ENCODE measurements at places on chromosomes 5 and 9.

DNA sequence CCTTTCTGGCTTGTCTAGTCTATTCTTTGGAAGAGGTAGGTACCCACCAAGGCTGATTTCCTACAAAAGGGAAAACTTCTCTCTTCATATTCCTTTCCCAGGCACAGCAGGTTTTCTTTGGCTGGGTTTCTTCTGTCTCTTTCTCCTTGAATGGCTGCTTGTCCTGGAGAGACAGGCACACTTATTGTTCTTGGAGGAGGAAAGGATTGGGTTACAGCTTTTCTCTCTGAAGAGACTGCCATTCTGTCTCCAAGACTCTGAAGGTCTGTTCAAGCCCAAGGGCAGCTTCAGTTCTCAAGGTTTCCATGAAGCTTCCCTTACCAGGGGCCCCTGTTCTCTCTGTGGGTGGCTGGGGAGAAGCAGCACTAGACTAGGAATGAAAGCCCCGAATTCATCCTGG, 33.9 kb downstream of the ACTBL2 start:
- no peak overlapping the region for H3K4me3 ChIP-seq
- no peak overlapping the region for H3K27ac ChIP-seq
- DNase-seq = no peak
- no peaks in the 10 kb centered on the region for H3K4me1 ChIP-seq
- H3K36me3 ChIP-seq = no peaks in the 10 kb centered on the region
- H3K27me3 ChIP-seq = peaks cover 7% of the 10 kb centered on the region

GRCh38 chr5:95712347-95712958, 18.7 kb upstream of the RHOBTB3 start:
- H3K4me3 ChIP-seq = no peak overlapping the region
- H3K4me1 ChIP-seq = peaks cover 22% of the 10 kb centered on the region
- no peaks in the 10 kb centered on the region for H3K36me3 ChIP-seq

DNA sequence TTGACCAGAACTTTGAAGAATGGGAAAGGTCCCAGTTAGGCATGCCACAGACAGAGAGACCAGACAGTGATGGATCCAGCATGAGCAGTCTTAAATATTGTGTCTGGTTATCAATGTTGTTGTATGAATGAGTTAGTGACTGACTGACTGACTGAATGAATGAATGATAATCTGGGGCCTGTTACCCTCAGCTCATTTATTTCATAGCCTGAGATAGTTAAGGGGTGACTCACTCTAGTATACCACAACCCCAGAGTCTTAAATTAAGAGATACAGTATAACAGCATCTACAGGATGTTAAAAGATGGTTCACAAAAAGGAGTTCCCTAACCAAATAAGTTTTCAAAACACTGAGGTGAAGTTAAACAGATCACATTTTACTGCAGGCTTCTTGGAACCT, 133.5 kb downstream of the SGCD start:
- peaks cover 2% of the 10 kb centered on the region for H3K27me3 ChIP-seq
- H3K4me1 ChIP-seq = no peaks in the 10 kb centered on the region
- no peak overlapping the region for H3K4me3 ChIP-seq
- H3K27ac ChIP-seq = no peak overlapping the region
- H3K36me3 ChIP-seq = no peaks in the 10 kb centered on the region

DNA sequence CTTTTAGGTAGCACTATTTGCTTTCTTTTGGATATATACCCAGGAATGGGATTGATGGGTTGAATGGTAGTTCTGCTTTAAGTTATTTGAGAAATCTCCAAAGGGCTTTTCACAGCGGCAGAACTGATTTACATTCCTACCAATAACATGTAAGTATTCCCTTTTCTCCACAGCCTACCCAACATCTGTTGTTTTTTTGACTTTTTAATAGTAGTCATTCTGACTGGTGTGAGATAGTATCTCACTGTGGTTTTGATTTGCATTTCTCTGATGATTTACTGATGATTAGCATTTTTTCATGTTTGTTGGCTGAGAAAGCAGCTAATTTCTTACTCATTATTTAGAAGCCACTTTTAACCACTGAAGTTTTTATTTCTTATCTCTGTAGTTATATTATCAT, 221.1 kb upstream of the ACTBL2 start:
- H3K36me3 ChIP-seq = no peaks in the 10 kb centered on the region
- no peaks in the 10 kb centered on the region for H3K27me3 ChIP-seq
- H3K27ac ChIP-seq = no peak overlapping the region
- DNase-seq = no peak
- no peak overlapping the region for H3K4me3 ChIP-seq

- no peak for DNase-seq
- peaks cover 92% of the 10 kb centered on the region for H3K36me3 ChIP-seq
- H3K4me3 ChIP-seq = peak overlapping the region; percentile 66
- peak overlapping the region; percentile 100 for H3K27ac ChIP-seq
These were observed 38.8 kb downstream of the SFXN1 start for GRCh38 chr5:175516933-175517823.

- DNase-seq = no peak
- H3K27ac ChIP-seq = no peak overlapping the region
- no peaks in the 10 kb centered on the region for H3K4me1 ChIP-seq
- H3K36me3 ChIP-seq = peaks cover 5% of the 10 kb centered on the region
These were observed 26.6 kb downstream of the PTPDC1 start for GRCh38 chr9:94110821-94111252.

DNA sequence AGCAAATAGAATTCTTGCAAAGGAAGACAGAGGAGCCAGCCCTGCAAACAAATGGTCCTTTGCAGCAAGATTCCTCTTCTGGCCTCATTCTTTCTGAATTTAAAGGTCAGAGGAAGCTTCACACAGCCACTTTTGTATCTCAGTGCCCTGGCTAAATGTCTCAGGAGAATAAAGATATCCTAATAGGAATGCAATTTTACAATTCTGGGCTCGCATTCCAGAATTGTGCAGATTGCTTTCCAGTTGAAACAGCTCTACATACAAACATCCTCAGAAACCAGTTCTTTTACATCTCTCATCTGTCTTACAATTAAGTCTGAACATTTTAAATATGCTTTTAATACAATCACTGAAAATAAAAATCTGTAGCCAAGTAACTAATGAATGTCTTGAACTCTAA, 14.6 kb upstream of the ACOT12 start:
- no peaks in the 10 kb centered on the region for H3K36me3 ChIP-seq
- no peaks in the 10 kb centered on the region for H3K27me3 ChIP-seq
- DNase-seq = no peak
- no peak overlapping the region for H3K27ac ChIP-seq
- H3K4me1 ChIP-seq = peaks cover 3% of the 10 kb centered on the region

DNA sequence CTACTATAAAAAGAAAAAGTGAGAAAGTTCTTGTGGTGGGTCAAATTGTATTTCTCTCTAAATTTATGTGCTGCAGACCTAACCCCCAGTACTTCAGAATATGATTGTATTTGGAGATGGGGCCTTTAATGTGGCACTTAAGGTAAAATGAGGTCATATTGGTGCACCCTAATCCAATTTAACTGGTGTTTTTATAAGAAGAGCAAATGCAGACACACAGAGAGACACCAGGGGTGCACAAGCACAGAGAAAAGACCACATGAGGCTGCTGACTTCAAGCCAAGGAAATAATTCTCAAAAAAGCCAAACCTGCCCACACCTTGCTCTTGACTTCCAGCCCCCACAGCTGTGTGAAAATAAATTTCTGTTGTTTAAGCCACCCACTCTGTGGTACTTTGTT, 80.2 kb upstream of the HTR4 start:
- no peaks in the 10 kb centered on the region for H3K36me3 ChIP-seq
- no peak overlapping the region for H3K4me3 ChIP-seq
- DNase-seq = no peak
- no peaks in the 10 kb centered on the region for H3K4me1 ChIP-seq
- no peak overlapping the region for H3K27ac ChIP-seq

GRCh38 chr5:81908771-81909170, 63.1 kb upstream of the ATG10 start:
- no peaks in the 10 kb centered on the region for H3K4me1 ChIP-seq
- H3K4me3 ChIP-seq = no peak overlapping the region
- no peaks in the 10 kb centered on the region for H3K36me3 ChIP-seq
- DNase-seq = no peak
- no peak overlapping the region for H3K27ac ChIP-seq

- H3K27ac ChIP-seq = peak overlapping the region; percentile 99
- H3K27me3 ChIP-seq = no peaks in the 10 kb centered on the region
- DNase-seq = no peak
- H3K4me3 ChIP-seq = peak overlapping the region; percentile 100
- H3K36me3 ChIP-seq = peaks cover 66% of the 10 kb centered on the region
These were observed 3.0 kb downstream of the RPS14 start for GRCh38 chr5:150446583-150446982.

- no peak overlapping the region for H3K4me3 ChIP-seq
- peaks cover 2% of the 10 kb centered on the region for H3K36me3 ChIP-seq
- H3K4me1 ChIP-seq = no peaks in the 10 kb centered on the region
- no peak for DNase-seq
These were observed 202.4 kb upstream of the TBC1D2 start for GRCh38 chr9:98457726-98458370.

DNA sequence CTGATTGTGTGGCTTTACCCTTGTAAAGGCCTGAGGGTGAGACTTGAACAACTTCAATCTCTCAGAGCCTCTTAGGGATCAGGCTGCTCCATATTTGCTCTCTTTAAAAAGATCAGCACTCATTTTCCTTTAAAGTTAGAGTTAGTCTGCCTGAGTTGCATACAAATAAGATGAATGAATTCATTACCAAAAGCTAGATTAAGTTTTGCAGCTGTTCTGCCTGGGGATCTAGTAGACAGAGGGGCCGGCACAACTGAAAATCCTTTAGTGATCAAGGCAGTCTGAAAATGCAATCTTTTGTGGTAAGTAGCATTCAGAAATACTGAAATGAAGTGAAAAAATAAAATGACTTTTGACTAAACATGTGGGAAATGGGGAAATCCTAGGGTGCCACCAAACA, 264.0 kb downstream of the MAN2A1 start:
- H3K4me1 ChIP-seq = no peaks in the 10 kb centered on the region
- no peak for DNase-seq
- H3K36me3 ChIP-seq = no peaks in the 10 kb centered on the region
- no peak overlapping the region for H3K27ac ChIP-seq

DNA sequence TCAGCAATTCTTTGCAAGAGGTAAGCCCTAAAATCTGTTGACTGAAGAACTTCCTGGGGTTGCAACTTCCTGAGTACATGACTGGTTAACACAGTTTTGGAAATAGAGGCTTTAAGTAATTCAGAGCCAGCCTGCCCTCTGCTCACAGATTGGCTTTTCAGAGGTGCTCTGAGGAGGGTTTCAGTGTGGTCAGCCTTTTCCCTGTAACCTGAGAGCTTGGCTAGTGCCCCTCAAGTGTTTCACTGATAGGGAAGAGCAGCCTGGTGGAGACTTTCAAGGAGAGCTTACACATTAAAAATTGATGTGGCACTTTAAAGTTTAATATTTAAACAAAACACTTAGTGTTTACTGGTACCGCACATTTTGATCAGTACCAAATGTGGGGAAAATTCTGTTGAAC, 56.7 kb upstream of the FOXB2 start:
- H3K4me1 ChIP-seq = no peaks in the 10 kb centered on the region
- H3K27ac ChIP-seq = no peak overlapping the region
- no peak overlapping the region for H3K4me3 ChIP-seq
- no peaks in the 10 kb centered on the region for H3K36me3 ChIP-seq

DNA sequence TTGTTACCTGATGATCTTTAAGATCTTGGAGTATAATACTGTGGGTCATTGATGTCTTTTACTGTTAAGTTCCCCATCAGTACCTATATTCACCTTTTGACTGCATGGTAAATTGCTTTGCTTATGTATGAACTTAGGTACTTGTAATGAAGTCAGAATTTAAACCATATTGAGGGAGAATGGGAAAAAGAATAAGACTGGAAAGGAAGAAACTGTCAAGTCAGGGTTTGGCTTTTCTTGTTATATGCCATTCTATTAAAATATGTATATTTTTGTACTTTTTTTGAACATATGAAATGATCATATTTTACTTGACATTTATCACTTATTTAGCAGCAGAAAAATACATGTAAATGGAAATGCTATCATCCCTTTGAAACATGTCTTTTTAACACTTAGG, 58.6 kb downstream of the KIAA1958 start:
- no peak for DNase-seq
- peaks cover 22% of the 10 kb centered on the region for H3K4me1 ChIP-seq
- H3K27me3 ChIP-seq = no peaks in the 10 kb centered on the region
- peaks cover 4% of the 10 kb centered on the region for H3K36me3 ChIP-seq
- no peak overlapping the region for H3K4me3 ChIP-seq

DNA sequence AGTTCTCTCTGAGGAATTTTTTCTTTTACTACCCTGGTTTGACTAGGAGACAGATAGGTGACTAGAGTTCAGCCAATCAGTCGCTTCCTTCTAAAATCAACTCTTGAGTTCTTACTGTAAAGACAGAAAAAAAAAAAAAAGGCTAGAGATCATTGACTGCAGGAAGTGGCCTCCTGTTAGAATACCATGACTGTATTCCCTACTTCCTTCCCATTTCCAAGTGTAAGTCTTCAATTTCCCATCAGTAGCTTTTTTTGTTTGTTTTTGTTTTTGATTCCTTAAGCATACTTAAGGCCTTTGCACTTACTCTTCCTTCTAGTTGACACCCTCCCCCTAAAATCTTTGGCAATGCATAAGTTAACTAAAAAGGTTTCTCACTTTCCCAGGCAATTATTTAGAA, 154.3 kb downstream of the HMHB1 start:
- no peaks in the 10 kb centered on the region for H3K4me1 ChIP-seq
- H3K27ac ChIP-seq = no peak overlapping the region
- no peaks in the 10 kb centered on the region for H3K36me3 ChIP-seq
- H3K4me3 ChIP-seq = no peak overlapping the region

GRCh38 chr5:106720367-106720766, 950.4 kb downstream of the EFNA5 start:
- no peak for DNase-seq
- H3K4me3 ChIP-seq = no peak overlapping the region
- no peak overlapping the region for H3K27ac ChIP-seq

DNA sequence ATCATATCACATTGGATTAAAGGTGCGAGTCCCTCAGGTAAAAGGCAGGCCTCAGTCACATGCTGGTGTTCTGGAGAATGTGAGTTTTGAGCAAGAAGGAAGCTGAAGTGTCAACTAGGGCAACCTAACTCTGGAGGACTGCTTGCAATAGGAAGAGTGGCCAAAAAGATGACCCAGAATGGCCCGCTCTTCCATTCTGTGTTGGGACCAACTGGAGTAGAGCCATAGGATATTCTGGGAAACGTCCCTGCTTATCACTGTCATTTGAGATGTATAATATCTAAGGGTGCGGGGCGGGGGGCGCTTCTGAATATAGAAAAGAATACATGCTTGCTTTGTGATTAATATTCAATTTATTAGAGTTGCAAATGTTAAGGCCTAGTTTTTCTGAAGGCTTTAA, 7.1 kb upstream of the TRIM7 start:
- no peak overlapping the region for H3K4me3 ChIP-seq
- peaks cover 5% of the 10 kb centered on the region for H3K27me3 ChIP-seq
- H3K4me1 ChIP-seq = peaks cover 27% of the 10 kb centered on the region
- no peak overlapping the region for H3K27ac ChIP-seq
- peaks cover 4% of the 10 kb centered on the region for H3K36me3 ChIP-seq

GRCh38 chr9:19998153-19998552, 209.3 kb upstream of the SLC24A2 start:
- peak overlapping the region; percentile 59 for H3K4me3 ChIP-seq
- H3K27ac ChIP-seq = peak overlapping the region; percentile 88
- peak; percentile 22 for DNase-seq
- no peaks in the 10 kb centered on the region for H3K27me3 ChIP-seq
- H3K4me1 ChIP-seq = peaks cover 65% of the 10 kb centered on the region
- H3K36me3 ChIP-seq = peaks cover 8% of the 10 kb centered on the region
